ENCODE measurements at places on chromosomes 4 and X.

GRCh38 chr4:65559270-65559669, 111.0 kb downstream of the EPHA5 start:
- no peak for DNase-seq

DNA sequence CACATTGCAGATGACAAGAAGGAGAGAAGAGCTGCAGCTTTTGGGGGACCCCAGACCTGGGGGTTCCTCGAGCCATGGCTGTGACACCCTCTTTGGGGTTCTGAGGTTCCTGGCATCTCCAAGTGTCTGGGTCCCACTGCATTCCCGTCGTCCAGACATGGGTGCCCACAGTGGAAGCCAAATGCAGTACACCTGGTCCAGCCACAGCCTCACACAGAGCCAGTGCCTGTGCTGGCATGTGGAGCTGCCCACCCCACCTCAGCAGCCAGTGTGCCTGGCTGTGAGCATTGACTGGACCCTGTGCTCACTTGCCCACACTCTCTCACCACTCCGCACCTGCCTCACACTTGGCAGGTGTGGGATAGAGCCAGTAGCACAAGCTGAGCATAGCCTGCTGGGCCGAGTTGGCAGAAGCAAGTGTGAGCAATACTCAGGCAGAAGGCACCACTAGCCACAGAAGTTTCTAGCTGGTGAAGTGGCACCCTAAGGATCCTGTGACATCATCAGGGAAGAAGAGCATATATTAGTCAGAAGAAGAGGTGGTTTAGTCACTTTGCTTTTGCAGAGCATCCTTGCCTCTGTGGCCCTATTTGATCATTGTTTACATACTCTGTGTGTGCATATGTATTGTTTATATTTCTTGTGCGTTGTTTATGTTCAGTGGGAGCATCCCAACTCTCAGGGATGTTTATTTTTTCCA, 65.0 kb upstream of the MAGEB2 start:
- DNase-seq, result no peak

DNA sequence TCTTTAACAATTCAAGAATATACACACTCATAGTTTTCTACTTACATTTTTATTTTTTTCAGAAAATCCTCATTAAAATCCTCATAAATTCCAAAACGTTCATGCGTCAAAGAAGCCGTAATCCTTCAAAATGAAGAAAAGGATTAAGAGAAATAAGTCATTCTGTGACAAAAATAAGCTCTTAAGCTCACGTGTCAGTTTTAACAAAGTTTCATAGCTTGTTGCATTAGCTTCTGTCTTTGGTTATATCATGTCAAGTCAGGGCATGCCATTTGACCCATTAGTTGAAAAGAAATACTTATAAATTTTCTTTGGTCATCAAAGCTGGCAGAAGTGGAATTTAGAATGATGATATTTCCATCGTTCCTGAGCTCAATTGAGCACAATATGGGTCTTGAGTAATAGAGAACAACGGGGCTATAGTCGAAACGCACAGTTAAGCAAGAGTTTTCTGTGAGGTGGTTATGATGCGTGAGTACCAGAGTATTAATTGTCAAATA, 185.2 kb upstream of the CTSO start:
- no peak for DNase-seq

- DNase-seq, result peak; percentile 66
Measured at GRCh38 chr4:106329041-106329618, 12.8 kb downstream of the AIMP1 start.

- DNase-seq, result no peak
Measured at GRCh38 chrX:5586726-5587125, 641.9 kb downstream of the NLGN4X start.

DNA sequence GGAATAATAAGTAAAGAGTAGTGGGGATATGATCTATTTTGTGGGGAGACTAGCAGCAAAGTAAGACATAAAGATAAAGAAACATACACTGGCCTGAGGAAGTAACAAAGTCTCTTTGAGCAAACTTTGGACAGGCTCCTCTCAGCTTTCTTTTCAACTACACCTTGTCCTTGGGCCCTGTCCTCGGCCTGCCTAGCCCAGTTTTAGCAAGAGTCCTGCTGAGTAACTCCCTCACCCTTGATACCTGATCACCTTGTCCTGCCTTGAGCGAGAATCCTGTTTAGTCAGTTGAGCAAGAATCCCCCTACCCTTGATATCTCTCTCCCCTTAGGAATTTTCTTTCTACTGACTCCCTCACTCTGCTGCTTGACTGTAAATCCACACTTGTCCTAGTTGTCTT, 11.5 kb downstream of the HNRNPH2 start:
- no peak for DNase-seq

GRCh38 chr4:106096454-106096853, 201.2 kb downstream of the NPNT start:
- DNase-seq, result no peak

DNA sequence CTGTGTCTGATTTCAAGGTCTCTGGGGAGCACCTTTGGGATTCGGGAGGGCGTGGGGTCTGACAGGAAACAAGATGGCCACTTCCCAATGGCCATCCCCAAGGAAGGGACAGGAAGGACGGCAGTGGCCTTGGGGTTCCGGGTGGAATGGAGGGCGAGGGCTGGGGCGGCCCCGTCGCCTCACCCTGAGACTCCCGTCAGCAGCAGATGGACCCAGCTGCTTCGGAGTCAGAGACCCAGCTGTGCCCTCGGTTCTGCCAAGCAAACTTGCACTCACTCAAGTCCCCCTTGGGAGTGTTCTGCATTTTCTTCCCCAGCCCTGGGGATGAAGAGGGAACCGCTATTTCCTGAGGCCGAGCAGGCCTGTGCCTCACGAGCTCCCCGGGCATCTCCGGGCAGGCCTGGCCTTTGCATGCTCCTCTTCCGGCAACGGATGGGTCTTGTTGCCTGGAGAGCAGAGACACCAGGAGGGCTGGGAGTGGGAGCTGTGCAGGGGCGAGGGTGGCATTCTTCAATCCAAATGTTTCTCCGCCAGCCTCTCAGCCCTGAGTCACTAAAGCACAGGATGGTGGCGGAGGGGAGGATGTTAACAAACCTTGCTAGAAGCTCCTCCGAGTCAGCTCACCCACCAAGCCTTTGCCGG, 6.8 kb upstream of the DUSP9 start:
- no peak for DNase-seq
